ENCODE measurements at places on chromosomes 1 and 21. TPM values are rescaled to one million over a fixed set of nuclear protein-coding genes. Genes with fewer than 3 reads are reported as not detected.

ALPL gene
- total RNA-seq = 4.9 TPM

HYI gene
- 34.0 TPM for total RNA-seq

AGT gene
- total RNA-seq = 7.8 TPM

GLIS1 gene
- 12.6 TPM for total RNA-seq

S100A10 gene
- 54.0 TPM for total RNA-seq

FMO3 gene
- 0.16 TPM for total RNA-seq

ST6GALNAC5 gene
- 135 TPM for total RNA-seq

PLA2G5 gene
- total RNA-seq = not detected

PTBP2 gene
- total RNA-seq = 30.3 TPM

WNT2B gene
- 9.5 TPM for total RNA-seq

KRTAP7-1 gene
- total RNA-seq = not detected

KRTAP11-1 gene
- not detected for total RNA-seq

NASP gene
- total RNA-seq = 17.4 TPM

LDLRAD1 gene
- total RNA-seq = not detected

GPR52 gene
- 2.4 TPM for total RNA-seq

ATP6V1G3 gene
- not detected for total RNA-seq

IARS2 gene
- 57.1 TPM for total RNA-seq

OR10J4 gene
- not detected for total RNA-seq

DTL gene
- total RNA-seq = 2.9 TPM

AMY2B gene
- 10.3 TPM for total RNA-seq

DMBX1 gene
- not detected for total RNA-seq

FAAH gene
- total RNA-seq = 3.2 TPM

ZMYM1 gene
- total RNA-seq = 26.0 TPM

TMEM269 gene
- under 0.01 TPM for total RNA-seq

CSMD2 gene
- 6.3 TPM for total RNA-seq

FAM72D gene
- not detected for total RNA-seq

S100B gene
- total RNA-seq = 1.5 TPM

TFF3 gene
- not detected for total RNA-seq

SPRR1A gene
- not detected for total RNA-seq

APOBEC4 gene
- not detected for total RNA-seq

MASP2 gene
- not detected for total RNA-seq

ANXA9 gene
- 0.16 TPM for total RNA-seq

CELA3A gene
- not detected for total RNA-seq

COL8A2 gene
- 38.0 TPM for total RNA-seq

S100PBP gene
- total RNA-seq = 41.5 TPM

UBE2U gene
- not detected for total RNA-seq

BRDT gene
- not detected for total RNA-seq

NECTIN4 gene
- total RNA-seq = 0.12 TPM

KCND3 gene
- 9.7 TPM for total RNA-seq
